Skeletal muscle cell (primary cell): ENCODE measurements at places on chromosomes 7 and 10.

GRCh38 chr7:35593899-35594298, 101.0 kb downstream of the HERPUD2 start:
- DNase-seq, result no peak

DNA sequence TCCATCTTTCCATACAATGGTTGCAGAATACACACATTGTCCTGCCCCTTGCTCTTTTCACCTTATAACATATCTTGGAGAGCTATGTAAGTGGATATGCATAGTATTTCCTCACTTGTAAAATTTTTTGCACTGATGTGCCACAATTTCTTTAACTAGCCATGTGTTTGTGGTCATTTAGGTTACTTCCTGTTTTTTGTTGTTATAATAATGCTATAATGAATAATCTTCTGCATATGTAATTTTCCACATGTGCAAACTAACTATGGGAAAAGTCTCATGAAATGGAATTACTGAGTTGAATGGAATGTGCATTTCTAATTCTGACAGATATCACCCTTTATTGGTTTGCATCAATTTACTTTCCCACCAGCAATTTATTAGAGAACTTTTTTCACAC, 2.8 kb downstream of the TAS2R41 start:
- DNase-seq, result no peak

DNA sequence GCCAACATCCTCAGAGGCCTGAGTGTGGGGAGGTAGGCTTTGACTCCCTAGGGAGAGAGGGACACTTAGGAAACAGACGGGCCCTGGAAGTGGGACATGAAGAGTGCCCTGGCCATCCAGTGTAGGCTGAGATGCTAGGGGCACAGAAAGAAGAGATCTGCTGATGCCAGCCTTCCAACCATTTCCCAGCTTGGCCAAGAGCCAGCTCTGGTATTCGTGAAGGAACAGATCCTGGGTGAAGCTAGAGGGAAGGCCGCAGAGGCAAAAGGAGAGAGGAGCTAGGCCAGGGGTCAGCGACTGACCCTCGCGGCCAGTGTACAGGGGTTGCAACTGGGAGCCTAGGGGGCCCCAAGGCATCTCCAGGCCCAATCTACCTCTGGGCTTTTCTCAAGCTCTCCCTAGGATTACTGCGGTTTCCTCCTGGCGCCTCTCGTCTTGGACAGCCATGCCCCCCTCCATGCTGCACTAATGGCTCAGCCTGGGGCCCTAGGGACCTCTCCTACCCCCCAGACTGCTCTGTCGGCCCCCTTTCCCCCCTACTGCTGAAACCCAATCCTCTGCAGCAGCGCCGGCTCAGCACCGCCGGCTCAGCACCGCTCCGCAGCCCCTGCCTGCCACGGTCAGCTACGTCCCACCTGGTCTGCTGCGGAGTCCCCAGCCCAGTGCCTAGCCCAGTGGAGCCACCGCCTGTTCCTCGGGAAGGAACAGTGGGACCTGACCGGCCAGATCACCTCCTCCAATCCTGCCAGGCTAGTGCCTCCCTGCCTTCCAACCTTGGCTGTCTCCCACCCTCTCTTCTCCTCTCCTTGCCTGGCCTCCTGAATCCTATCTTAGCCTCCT, at the start of gene ASIC3:
ASIC3 (plus strand) TSS at position 556 of the 840 bp plus-strand sequence. CDS start 355 bp downstream, outside the sequence.
- no peak for DNase-seq

GRCh38 chr7:4709187-4709586, 27.1 kb downstream of the FOXK1 start:
- DNase-seq, result no peak

DNA sequence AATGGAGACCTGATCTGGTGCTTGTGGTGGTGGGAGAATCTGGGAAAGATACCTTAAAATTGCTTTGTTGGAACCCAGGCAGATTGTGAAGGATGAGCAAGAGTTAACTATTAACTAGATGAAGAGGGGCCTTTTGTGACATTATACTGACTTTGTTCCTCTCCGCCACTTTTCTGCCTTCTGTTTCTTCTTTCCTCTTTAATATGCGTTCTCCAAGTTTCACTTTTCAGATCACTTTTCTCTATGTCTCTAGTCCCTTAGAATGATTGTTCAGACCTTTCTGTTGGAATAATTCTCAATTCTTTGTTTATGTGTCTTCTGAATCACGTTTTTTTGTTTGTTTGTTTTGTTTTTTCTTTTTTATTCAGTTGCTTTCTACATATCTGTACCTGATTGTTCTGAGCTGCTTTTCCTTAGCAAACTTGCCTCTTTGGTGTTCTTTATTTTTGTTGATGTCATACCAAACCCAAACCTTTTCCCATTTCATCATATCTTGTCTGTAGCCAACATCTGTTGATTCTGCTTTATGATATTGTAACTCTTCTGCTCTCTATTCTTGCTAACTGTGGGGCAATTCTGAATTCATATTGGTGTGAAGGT, 2.8 kb downstream of the BMPR1A start:
- DNase-seq, result no peak

DNA sequence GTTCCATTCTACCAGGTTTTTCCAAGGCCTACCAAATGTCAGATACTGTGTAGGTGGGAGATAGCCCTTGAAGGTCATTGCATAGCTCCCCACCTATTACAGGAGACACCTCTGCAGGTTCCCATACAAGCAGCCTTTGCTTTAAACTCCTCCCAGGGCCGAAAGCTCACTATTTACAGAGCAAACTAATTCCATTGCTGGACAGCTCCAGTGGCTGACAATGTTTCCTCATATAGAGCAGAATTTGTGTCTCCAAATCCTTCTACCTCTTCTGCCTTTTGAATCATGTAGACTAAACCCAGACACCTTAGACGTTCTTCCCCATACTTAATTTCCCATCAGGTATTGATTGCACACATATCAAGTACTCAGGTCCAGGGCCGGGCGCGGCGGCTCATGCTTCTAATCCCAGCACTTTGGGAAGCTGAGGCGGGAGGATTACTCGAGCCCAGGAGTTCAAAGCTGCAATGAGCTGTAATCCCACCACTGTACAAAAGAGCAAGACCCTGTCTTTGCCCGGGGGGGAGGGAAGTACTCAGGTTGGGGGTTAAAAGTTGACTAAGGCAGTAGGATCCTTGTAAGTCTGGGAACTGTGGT, 2.1 kb downstream of the CNNM1 start:
- no peak for DNase-seq

DNA sequence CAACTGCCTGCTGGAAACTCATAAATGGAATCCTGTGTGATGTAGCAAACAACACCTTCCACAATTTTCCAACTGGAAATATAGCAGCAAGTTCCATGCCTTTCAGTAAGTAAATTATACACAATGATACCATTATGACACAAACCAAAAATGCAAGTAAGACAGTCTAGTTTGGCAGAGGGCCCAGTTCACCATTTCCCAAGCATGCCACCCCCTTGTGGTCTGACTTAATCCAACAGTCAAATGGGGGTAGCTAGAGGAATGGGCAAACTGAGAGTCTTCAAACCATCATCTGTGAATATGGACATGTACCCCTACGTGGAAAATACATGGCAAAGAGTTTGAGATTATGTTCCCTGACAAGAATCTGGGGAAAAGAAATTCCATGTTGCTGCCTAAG, 137.6 kb upstream of the VWC2 start:
- DNase-seq, result no peak

DNA sequence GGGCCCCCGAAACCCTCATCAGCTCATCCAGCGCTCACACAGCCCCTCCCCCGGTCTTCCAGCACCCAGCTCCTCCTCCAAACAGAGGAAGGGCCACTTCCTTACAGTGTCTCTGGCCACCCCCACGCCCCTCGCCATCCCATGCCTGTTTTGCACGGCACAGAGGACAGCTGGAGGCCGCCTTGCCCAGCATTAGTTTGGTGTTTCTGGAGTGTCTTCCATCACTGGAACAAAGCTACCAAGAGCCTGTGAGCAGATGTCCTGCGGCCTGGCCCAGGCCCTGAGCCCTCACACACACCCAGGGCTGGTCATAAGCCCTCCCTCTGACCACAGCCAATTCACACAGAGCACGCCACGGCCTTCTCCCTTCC, 82.3 kb downstream of the MAD1L1 start:
- no peak for DNase-seq

DNA sequence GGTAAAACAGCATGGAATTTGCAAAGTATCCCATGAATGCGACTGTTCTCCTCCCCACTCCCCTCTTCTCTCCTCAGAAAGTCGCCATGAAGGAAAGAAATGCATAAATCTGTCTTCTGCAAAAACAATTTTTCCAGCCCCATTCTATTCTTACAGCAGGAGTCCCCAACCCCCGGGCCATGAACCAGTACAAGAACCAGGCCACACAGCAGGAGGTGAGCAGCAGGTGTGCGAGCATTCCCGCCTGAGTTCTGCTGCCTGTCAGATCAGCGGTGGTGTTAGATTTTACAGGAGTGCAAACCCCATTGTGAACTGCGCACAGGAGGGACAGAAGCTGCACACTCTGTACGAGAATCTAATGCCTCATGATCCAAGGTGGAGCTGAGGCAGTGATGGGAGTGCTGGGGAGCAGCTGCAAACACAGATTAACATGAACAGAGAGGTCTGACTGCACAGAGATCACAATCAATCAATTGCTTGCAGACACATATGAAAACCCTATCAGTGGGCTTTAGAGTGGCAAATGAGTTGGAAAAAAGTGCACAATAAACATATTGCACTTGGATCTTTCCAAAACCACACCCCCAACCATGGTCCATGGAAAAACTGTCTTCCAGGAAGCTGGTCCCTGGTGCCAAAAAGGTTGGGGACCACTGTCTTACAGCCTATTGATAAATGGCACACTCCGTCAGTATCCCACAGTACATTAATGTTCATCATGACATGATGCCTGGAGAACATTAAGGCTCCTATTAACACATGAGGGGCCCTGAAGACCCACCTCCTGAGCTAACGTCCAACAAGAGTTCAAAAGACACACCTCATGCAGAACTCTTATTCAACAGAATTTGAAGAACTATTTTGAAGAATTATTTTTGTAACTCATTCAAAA, 205.0 kb downstream of the PTPRN2 start:
- no peak for DNase-seq

DNA sequence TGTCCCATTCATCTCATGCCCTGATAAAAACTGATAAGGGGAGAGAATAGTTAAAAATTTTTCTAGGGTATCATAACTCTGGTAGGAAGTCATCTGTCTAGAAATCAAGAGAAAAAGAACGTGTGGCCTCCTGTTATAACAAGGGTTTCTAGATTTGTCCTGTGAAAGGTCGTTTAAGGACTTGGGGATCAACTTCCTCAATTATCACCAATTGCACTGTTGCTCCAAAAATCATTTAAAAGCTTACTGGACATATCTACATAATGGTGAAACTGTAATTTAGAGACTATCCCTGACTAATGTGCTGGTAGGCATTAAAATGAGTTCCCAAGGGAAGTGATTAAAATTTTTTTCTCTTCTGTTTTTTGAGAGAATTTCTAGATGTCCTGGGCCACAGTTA, 58.2 kb downstream of the GPR141 start:
- no peak for DNase-seq

DNA sequence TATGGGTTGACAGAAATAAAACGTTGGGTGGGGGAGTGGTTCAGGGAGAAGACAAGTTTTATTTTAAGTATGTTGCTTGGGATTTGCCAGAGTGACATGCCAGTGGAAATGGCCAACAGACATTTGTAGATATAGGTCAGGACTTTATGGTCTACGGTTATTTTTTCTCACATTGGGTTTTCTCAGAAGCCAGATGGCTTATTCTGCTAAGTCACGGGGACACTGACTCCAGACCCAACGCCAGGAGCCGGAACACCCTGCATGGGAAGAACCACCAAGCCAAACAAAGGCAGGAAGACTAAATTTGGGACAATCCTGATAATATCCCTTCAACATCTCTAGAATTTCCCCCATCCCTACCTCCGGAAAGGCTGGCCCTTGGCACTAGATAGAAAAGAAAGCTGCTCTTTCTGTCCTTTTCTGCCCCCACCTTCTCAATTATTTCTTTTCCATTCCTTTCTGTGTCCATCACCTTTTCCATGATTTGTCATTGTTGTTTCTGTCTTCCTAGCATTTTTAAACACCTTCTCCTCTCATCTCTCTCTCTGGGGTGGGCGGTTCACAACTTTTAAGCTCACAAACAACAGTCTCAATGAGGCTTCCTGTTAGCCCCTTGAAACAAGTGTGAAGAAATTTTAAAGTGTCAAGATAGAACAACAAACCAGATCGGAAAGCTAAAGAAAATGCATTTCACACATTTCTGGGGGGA, 44.7 kb downstream of the TBXAS1 start:
- DNase-seq, result no peak

- no peak for DNase-seq
These were observed 9.5 kb downstream of the VTI1A start for GRCh38 chr10:112456533-112456932.

DNA sequence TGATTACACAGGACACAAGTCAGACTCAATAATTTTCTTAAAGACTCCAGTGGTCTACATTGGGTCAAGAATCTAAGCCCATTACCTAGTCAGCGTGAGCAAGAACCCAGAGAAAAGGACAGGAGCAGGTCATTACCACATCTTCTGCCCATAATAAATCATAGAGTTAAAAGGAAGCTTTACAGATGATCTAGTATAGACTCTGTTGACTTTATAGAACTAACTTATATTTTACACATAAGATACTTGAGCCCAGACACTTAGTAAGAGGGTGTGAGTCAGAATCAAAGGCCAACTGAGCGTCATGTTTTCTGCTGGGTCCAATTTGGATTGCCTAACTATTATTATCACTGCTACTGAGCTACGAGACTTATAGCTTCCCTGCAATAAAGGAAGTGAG, 206.1 kb upstream of the NPSR1 start:
- peak; percentile 17 for DNase-seq

GRCh38 chr10:35502692-35503091, 102.4 kb upstream of the GJD4 start:
- DNase-seq, result no peak

DNA sequence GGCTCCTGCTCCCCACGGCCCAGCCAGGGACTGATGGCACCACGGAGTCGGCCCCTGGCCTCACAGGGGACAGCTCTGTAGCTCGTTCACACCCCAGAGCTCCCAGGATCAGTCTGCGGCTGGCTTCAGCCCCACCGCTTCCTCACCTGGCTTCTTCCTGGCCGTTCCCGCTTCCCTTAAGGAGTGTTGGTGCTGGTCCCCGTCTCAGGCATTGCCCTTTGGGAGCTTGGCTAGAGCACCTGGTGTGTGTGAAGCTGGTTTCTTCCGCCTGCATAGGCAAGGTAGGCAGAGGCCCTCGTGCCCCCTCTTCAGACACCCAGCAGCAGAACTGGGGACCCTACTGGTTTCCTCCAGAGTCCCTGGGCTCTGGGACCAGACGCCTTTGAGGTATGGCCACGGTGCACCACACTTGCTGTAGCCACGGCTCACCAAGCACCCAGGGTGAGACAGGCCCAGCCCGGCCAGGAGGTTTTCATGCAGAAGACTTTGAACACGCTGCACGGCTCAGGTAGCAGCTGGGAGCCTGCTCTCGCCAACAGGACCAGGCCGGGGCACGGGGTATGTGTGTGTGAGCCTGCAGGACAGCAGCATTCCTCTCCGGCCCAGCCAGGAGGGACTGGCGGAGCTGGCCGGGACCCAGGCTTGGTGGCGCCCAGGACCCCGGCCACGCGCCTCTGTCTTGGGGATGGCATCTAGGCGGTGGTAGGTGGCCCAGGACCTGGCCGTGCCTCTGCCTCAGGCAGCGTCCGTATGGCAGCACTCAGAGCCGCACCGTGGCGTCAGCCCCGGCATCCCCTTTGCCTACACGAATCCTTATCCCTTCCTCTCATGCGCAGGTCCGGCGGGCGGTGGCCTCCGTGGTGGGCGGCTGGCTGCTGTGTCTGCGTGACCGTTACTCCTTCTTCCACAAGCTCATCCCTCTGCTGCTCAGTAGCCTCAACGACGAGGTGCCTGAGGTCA, 13.2 kb upstream of the PRKAR1B start:
- DNase-seq, result no peak
